ENCODE measurements at places on chromosomes 3 and 15.

DNA sequence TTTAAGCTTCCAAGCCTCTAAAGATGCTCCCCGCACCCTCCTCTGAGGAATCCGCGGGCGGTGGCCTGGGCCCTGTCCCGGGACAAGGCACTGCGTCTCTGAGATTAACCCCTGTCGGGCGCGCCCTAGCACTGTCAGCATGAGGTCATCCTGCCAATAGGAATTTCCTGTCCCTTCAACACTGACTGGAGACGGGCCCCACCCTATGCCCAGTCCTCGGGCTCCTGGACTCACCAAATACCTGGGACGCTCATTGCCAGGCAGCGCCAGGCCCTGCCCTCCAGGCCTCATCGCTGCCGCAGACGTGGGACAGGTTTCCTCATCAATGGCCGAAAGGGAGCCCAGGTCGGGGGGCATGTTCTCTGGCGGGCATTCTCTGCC lies 67.6 kb upstream of the SH3GL3 start:
- peaks cover 3% of the 10 kb centered on the region for H3K27me3 ChIP-seq
- no peak for DNase-seq
- peaks cover 3% of the 10 kb centered on the region for H3K36me3 ChIP-seq
- no peak overlapping the region for H3K27ac ChIP-seq

DNA sequence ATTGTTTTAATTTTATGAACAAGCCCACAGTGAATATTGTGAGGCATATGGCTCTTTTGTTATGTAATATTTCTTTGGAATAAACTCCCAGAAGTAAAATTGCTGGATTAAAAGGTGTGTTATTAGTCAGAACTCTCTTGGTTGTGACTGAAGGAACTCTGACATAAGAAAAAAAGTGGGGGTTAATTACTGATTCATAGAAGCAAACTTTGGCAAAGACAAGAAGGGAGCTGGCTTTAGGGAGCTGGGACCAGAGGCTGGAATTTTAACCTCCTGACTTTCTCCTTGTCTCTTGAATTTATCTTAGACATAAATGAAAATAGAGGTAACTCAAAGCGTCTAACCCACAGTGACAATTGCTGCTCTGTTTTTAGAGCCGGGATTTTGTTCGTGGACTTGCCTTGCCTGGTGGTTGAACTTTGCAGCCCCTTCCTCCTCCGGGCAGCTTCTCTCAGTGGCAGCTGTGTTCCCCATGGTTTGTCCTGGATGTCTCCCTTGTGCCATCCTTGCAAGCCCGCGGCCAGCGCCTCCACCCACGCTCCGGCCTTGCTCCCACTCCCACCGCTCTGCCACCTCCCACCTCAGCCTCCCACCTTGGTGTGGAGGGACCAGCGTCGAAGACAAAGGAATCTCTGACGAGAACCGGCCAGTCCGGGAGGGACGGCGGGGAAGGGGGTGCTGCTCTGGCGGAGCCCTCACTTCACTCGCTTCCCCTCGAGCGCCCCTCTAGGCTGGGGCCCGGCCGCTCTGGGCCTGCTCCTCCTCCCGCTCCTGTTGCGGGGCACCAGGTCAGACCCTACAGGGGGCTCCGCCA lies 28.0 kb downstream of the ARHGAP31 start:
- peak overlapping the region; percentile 99 for H3K27ac ChIP-seq
- peak overlapping the region; percentile 87 for H3K4me3 ChIP-seq
- peaks cover 45% of the 10 kb centered on the region for H3K4me1 ChIP-seq
- H3K36me3 ChIP-seq: no peaks in the 10 kb centered on the region
- DNase-seq: no peak

DNA sequence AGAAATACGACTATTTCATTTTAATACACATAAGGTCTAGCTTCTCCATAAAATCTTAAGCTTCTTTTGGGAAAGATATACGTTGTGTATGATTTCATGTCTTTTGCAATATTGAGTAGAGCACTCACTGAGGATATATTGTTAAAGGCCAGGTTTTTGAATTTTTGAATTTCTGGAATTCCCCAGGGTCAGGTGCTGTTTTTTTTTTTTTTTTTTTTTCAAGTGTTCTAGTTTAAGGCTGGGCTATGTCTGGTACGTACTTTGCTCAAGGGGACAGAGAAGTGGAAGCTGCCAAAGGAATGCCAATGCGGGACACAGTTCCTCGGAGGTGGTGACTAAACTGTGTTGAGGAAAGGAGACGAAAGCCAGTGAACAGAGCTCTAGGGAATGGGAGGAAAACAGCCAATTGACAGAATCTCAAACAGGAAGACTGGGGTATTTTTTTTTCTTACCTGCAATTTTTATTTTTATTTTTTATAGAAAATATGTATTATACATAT lies 510.5 kb upstream of the CBLB start:
- peak overlapping the region; percentile 93 for H3K27ac ChIP-seq
- DNase-seq: no peak
- H3K36me3 ChIP-seq: no peaks in the 10 kb centered on the region
- H3K4me3 ChIP-seq: no peak overlapping the region

GRCh38 chr15:69305204-69305931 lies 6.7 kb downstream of the PAQR5 start:
- H3K4me3 ChIP-seq: no peak overlapping the region
- peaks cover 3% of the 10 kb centered on the region for H3K4me1 ChIP-seq
- H3K27me3 ChIP-seq: peaks cover 27% of the 10 kb centered on the region
- DNase-seq: no peak
- H3K36me3 ChIP-seq: no peaks in the 10 kb centered on the region

DNA sequence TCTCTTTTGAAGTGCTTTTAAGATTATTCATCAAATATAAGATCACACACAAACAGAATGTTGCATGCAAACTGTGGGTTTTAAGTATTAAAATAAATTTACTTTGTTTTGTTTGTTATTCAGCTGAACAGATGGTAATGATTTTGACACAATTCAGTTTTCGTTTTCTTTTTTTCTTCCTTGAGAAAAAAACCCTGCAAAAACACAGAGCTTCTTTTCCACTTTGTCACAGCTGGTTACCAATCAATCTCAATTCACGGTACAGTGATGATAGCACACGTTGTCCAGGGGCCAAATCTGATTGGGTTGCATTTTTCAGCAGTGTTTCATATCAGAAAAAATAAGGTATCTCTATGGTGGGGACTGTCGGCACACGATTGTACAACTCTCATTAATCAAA lies 473.6 kb downstream of the ROBO2 start:
- H3K36me3 ChIP-seq: no peaks in the 10 kb centered on the region
- DNase-seq: no peak
- H3K27me3 ChIP-seq: no peaks in the 10 kb centered on the region
- H3K27ac ChIP-seq: no peak overlapping the region
- H3K4me1 ChIP-seq: peaks cover 11% of the 10 kb centered on the region

DNA sequence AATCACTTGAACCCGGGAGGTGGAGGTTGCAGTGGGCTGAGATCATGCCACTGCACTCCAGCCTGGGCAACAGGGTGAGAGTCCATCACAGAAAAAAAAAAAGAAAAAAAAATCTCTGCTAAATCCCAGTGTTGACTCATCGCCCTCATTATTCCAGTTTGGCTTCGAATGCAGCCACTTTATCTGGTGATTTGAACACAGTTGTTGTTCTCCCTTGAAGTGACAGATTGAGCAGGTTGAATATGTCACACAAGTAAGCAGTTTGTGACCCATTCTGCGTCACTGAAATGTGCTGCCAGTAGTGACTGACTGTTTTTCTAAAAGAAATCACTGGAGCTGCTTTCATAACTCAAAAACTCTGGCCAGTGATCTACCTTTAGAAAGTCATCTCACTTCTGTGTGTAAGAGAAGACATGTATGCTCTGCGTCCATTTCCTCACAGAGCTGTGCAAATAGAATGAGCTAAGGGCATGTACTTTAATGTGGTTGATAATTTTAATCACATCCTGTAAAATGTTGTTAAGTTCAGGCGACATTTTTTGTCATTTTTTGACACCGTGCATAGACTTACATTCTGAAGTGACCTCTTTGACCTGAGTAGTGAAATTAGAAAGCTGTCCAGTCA lies 12.5 kb downstream of the DOCK3 start:
- peaks cover 16% of the 10 kb centered on the region for H3K4me1 ChIP-seq
- no peak overlapping the region for H3K27ac ChIP-seq
- no peak for DNase-seq
- no peak overlapping the region for H3K4me3 ChIP-seq
- H3K36me3 ChIP-seq: peaks cover 7% of the 10 kb centered on the region

GRCh38 chr3:155553780-155554179 lies 191.1 kb downstream of the PLCH1 start:
- no peak overlapping the region for H3K4me3 ChIP-seq
- no peaks in the 10 kb centered on the region for H3K36me3 ChIP-seq
- peaks cover 6% of the 10 kb centered on the region for H3K4me1 ChIP-seq
- no peaks in the 10 kb centered on the region for H3K27me3 ChIP-seq
- no peak for DNase-seq

- no peak overlapping the region for H3K27ac ChIP-seq
These were observed 282.4 kb upstream of the LRRFIP2 start for GRCh38 chr3:37456781-37457180.

DNA sequence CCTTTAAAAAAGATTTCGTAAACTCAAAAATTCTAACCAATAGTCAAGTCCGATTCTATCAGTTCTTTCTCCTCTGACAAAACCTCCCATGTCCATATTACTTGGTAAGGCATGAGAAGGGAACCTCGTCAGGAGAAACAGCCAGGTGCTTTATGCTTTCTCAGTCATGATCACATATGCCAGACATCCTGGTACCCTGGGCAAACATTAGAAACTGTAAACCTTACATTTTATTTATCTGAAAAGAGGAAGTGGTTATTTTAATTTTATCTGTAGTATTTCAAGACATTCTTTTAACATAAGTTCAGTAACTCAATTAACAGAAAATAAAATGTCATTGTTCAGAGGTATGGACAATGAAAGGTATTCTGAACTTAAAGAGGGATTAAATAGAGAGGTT lies 474.8 kb upstream of the GBE1 start:
- H3K27me3 ChIP-seq: peaks cover 2% of the 10 kb centered on the region
- H3K36me3 ChIP-seq: no peaks in the 10 kb centered on the region
- no peaks in the 10 kb centered on the region for H3K4me1 ChIP-seq
- H3K27ac ChIP-seq: no peak overlapping the region

- H3K4me1 ChIP-seq: peaks cover 3% of the 10 kb centered on the region
- no peaks in the 10 kb centered on the region for H3K36me3 ChIP-seq
- H3K27me3 ChIP-seq: no peaks in the 10 kb centered on the region
- H3K27ac ChIP-seq: no peak overlapping the region
- no peak for DNase-seq
- H3K4me3 ChIP-seq: no peak overlapping the region
These were observed 109.0 kb upstream of the UNC13C start for GRCh38 chr15:53869044-53869805.

- no peaks in the 10 kb centered on the region for H3K36me3 ChIP-seq
- no peak overlapping the region for H3K27ac ChIP-seq
- peaks cover 4% of the 10 kb centered on the region for H3K4me1 ChIP-seq
- DNase-seq: no peak
- H3K4me3 ChIP-seq: no peak overlapping the region
- peaks cover 12% of the 10 kb centered on the region for H3K27me3 ChIP-seq
These were observed 449.4 kb upstream of the PPP2R3A start for GRCh38 chr3:135516143-135516542.

DNA sequence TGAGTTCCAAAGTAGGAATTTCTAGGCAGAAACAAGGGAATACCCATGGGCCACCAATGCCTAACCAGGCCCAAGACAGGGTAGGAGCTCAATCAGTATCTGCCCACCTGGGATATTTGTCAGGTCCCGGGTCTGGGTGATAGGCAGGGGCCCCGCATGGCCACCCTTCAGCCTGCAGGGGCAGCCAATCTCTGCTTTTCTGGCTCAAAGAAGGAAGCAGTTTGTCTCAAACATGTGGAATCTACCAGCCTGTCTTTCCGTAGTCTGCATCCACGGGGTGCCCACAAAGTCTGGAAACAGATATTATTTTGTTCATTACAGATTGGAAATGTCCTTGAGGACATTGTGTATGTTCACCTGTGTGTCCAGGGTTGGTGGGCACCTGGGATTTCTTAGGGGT lies 56.2 kb downstream of the CEMIP start:
- DNase-seq: no peak
- H3K27me3 ChIP-seq: peaks cover 47% of the 10 kb centered on the region
- H3K27ac ChIP-seq: no peak overlapping the region
- H3K4me1 ChIP-seq: no peaks in the 10 kb centered on the region
- H3K4me3 ChIP-seq: no peak overlapping the region
- H3K36me3 ChIP-seq: no peaks in the 10 kb centered on the region

DNA sequence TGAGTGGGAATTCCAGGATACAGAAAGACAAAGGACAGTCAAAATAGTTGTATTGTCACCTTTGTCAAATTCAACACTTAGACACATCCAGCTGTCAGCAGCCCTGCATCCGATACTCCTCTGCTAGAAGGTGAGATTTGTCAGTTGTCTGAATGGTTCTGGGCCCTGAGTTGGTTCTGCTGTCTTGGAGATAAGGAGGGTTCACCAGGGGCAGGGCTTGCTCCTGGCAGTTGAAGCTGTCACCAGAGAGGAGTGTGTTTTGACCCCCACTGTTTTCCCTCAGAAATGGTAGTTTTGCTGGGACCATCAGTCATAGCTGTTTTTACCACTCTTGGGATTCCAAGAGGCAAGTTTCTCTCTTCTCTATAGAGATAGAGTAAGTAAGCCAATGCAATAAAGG lies 3.2 kb upstream of the KY start:
- peaks cover 90% of the 10 kb centered on the region for H3K27me3 ChIP-seq
- no peaks in the 10 kb centered on the region for H3K36me3 ChIP-seq
- no peak overlapping the region for H3K4me3 ChIP-seq
- H3K4me1 ChIP-seq: peaks cover 4% of the 10 kb centered on the region

DNA sequence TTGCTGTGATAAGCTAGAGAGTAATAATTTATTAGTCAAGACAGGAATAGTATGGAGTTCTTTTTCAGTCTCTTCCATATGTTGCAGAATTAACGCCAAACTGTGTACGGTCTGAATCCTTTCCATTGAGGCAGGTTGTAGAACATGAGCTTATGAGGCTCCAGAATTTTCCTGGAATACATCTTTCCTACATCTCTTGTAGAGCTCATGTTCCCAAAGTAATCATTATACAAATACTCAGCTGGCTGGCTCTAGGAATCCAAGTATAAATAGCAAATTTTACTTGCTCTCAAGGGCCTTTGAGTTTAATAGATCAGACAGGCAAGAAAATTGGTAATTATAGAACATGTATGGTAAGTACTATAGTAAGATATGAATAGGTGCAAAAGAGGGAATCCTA lies 419.4 kb downstream of the RBMS3 start:
- no peak overlapping the region for H3K27ac ChIP-seq
- H3K27me3 ChIP-seq: no peaks in the 10 kb centered on the region
- H3K4me3 ChIP-seq: no peak overlapping the region
- H3K36me3 ChIP-seq: peaks cover 21% of the 10 kb centered on the region

DNA sequence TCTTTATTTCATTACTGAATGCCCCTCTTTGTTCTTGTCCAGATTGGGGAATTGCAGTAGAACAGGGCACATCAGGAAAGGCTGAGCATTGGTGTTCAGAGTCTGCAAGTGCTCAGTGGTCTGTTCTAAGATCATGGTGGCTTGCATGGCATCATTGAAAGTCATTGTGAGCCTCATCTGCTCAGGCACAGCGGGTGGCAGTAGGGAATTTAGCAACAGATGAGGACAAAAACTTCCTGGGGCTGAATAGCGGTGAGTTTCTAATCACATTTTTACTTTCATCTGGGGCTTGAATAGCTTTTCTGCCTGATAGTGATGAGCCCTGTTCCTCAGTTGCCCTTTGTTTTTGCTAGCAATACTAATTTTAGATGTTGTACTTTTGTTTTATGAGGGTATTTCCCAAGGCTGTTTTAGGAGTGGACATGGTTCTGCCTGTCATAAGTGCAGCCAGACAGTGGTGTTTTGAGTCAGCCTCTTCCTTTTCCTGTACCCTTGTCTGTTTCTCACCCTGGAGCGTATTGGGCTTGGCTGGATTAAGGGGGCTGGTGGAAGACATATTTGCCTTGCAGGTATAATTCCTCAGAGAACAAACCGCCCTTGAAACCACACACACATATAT lies 127.2 kb upstream of the IL12A start:
- DNase-seq: no peak
- no peak overlapping the region for H3K27ac ChIP-seq
- no peaks in the 10 kb centered on the region for H3K36me3 ChIP-seq
